NCI-H2171 treated with DMSO at 0.1 percent for 48 hours (cell line): ENCODE measurements at places on chromosomes 7 and 10.

GRCh38 chr10:95201736-95202135 lies 7.7 kb downstream of the ACSM6 start:
- DNase-seq = no peak

DNA sequence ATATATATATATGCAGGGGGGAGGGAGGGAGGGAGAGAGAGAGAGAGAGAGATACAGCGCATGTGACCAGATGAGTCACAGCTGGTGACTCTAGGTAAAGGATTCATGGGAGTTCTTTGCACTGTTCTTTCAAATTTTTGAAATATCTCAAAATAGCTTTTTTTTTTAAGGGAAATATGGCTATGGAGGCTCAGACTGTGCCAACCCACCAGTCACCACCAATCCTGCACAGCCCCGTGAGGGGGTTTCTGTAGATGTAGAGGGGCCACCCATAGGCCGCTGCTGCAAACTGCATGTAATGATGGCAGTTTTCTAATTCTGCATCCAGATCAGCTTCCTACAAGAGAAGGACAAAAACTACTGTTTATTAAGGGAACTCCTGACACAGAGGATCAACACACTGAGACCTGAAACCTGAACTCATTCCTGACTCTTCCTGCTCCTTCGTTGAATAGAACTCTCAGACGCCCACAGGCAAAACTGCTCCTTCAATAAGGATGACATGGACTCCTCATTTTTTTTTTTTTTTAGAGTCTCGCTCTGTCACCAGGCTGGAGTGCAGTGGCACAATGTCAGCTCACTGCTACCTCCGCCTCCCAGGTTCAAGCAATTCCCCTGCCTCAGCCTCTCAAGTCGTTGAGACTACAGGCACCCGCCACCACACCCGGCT lies 17.3 kb downstream of the DAGLB start:
- no peak for DNase-seq

DNA sequence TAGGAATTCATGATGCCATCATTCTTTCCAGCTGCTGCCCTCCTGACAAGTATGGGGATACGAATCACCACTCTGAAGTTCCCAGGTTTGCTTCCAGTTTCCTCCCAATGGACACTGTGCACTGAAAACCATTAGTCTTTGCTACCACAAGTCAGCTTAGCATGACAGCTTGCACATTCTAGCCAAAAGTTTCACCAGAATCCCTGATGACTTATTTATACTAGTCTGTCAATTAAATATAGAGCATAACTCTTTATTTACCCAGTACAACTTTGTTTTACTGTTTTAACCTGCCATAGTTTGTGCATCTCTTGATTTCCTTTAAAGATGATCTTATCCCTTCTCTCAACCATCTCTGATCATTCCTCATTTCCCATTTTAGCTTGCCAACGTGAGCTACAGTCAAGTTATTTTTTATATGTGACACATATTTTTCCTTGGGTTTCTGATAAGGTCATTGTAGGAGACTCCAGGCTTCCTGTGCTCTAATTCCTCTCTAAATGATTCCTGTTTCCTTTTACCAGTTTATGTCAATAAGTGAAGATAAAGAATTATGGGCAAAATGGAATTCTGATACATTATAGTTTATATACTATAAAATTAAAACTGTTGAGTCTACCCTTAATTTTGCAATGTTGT lies 167.5 kb upstream of the MEOX2 start:
- DNase-seq = no peak

DNA sequence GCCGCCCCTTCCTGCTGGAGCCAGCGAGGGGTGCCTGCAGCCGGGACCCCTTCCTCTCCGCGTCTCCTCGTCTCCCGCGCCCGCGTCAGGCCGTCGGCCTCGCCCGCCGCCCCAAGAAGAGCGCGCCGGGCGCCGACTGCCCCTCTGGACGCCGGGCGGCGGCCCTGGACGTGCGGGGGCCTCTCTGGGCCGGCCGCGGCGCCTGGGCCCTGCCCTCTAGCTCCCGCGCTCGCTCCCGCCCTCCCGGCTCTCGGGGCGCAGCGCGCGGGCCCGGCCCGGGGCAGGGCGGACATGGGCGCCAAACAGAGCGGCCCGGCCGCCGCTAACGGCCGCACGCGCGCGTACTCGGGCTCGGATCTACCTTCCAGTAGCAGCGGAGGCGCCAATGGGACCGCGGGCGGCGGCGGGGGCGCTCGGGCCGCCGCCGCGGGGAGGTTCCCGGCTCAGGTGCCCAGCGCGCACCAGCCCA lies 704 bp downstream of the ZNRF2 start:
- no peak for DNase-seq

DNA sequence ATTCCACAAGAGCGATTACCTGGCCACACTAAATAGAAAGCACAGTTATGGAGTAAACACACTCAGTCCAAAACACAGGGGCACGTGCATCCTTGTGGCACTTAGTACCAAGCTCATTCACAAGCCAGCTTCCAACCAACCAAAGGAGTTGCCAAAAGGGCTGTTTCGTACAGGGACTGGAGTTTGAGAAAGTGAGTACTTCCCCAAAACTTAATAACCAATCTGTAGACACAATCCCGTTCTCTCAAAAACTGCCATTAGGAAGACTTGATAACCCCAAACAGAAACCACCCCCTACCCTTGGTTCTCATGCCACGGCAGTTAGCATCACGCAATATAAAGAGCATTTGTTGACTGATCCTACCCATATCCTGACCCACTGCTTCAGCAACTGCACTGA lies 166.2 kb upstream of the ASAH2 start:
- no peak for DNase-seq

DNA sequence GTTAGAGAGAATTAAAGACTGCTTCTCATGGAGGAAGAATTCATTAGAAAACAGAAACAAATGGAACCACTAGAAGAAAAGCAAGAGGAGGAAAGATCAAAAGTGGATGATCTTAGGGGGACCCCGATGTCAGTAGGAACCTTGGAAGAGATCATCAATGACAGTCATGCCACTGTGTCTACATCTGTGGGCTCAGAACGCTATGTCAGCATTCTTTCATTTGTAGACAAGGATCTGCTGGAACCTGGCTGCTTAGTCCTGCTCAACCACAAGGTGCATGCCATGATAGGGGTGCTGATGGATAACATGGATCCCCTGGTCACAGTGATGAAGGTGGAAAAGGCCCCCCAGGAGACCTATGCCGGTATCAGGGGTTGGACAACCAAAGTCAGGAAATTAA lies 154.4 kb upstream of the CHRM2 start:
- DNase-seq = no peak

- DNase-seq = no peak
Observed at GRCh38 chr7:140213684-140214074, 36.9 kb upstream of the KDM7A start.

DNA sequence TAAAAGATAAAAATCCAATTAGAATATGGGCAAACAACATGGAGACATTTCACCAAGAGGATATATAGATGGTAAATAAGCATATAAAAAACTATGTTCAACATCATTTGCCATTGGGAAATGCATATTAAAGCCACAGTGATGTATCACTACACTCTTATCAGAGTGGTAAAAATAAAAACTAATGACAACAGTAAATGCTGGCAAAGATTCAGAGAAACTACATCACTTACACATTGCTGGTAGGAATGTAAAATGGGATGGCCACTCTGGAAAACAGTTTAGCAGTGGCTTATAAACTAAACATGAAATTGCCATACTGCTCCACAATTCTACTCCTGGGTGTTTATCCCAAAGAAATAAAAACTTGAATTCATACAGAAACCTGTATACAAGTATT lies 59.2 kb downstream of the CROT start:
- DNase-seq = no peak

DNA sequence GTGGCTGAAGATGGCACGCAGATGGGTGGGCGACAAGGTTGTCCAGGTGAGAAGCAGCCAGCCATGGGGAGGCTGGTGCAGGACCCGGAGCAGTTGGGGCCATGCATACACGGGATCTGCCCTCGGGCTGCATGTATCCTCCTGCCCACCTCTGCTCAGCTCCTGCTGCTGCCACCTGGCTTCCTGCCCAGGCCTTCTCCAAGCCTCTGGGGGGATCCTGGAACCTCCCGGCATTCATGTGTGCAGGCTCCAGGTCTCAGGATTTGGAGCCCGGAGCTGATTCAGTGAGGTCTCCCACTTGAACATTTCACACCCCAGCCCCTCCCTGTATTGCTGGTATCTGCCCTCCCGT lies 27.0 kb downstream of the PDGFA start:
- peak; percentile 92 for DNase-seq

- DNase-seq = no peak
Observed at GRCh38 chr10:29849126-29849833, 210.1 kb downstream of the JCAD start.

GRCh38 chr7:105614341-105614840 lies 33.1 kb upstream of the EFCAB10 start:
- DNase-seq = no peak

DNA sequence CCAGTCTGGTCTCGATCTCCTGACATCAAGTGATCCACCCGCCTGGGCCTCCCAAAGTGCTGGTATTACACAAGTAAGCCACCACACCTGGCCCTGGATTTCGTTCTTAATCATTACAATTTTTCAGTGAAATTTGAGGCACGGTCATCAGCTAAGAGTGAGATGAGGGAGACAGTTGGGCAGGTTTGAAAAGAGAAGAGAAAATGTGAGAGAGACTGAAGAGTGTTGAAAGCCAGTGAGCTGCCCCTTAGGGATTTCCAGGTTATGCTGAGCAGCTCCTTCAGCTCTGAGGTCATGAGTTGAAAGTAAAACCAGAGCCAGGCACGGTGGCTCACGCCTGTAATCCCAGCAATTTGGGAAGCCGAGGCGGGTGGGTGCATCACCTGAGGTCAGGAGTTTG lies 5.9 kb upstream of the UPF2 start:
- DNase-seq = no peak

GRCh38 chr7:95097291-95097690 lies 189.9 kb downstream of the PPP1R9A start:
- DNase-seq = no peak

- peak; percentile 83 for DNase-seq
Observed at GRCh38 chr10:12412666-12413368, 63.5 kb downstream of the CAMK1D start.

DNA sequence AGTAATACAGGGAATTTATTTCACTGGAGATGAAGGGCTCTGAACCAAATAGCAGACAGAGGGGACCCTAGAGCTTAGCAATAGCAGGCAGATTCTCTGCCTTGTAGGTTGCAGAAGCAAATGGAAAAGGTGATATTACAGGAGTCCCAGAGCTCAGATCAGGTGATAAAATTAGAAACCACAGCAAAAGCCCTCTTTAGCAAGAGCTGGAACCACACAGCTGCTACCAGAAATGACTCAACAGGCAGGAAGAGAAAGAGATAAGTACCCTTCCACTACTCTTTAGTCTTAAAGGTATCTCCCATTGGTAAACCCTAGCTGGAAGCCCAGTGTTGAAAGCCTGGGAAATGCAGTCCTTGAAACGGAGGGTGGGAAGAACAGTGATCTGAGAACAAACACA lies 535.6 kb upstream of the GHITM start:
- DNase-seq = peak; percentile 6

DNA sequence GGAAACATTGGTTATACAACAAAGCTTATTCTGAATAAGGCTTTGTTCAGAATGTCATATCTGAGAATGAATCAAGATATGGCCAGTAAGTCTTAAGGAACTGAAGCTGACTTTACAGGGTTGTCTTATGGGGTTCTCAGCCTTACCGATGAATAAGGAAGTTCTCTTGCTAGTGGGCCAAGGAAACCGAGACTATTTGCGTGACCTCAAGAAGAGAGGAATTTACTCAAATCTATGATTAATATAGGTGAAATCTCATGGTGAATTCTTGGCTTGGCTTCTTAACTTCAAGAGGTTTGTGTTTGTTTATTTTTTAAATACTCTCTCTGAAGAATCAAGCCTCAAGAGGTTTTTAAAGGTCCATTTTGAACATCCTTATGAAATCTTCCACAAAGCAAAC lies 4.7 kb upstream of the MRLN start:
- no peak for DNase-seq

DNA sequence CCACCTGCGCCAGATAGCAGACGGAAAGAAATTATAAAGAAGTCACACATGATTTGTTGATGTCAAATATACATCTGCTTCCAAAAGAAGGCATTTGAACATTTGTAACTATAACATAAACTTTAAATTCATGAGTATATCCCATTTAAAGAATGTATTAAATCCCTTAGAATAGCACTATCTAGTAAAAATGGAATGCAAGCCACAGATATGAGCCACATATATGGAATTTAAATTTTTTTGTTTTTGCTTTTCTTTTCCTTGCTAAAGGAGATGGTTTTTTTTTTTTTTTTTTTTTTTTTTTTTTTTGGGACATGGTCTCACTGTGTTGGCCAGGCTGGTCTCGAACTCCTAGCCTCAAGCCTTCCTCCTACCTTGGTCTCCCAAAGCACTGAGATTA lies 730.8 kb downstream of the PHTF2 start:
- DNase-seq = no peak

- peak; percentile 22 for DNase-seq
Observed at GRCh38 chr10:22986771-22987542, 59.1 kb downstream of the ARMC3 start.

GRCh38 chr7:127870231-127870907 lies 160.9 kb downstream of the LRRC4 start:
- DNase-seq = no peak

DNA sequence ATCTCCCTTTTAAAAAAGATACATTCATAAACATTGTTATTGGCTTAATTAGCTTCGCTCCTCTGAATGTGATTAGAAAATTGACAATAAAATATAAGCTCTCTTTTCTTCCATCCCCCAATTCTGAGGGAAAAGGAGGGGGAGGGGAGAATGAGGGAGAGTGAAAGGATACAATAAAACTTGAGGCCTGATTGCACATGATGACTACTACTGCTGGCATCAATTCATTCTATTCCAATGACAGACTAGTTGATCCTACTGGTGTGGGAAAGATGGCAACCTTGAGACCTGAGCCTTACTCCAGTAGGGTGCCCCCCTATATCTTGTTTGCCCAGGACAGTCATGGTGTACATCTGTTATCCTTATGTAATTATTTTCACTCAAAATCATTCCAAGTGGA lies 4.5 kb upstream of the IQUB start:
- no peak for DNase-seq

DNA sequence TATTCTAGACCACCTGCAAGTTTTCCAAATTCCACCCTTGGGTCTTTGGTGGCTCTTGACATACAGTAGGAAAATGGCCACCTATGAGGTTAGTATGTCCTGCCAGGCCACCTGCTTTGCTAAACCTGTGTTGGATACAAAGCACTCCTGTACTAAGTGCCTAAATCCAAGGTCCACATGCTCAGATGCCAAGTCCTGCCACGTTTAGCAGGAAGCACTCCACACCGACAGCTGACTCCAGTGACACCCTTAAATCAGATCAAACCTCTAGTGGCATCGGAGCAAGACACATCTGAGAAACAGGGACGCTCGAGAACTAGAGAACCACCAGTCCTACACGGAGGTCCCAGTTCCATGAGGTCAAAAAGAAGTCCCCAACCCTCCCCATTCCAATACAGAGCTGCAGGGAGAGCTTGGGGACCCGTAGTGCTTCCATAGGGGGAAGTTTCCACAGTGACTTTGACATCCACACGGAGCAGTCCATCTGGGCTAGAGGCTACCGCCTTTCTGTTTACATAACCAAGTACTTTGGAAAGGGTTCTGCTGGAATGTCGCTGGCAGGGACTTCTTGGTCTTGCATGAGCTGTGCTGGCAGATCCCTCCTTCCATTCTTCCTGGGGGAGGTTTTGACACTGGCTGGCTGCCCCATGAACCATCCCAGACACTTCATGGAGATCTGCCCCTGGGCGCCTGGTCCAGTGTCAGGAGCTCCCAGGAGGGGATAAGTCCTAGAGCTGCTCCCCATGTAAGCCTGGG lies 290.6 kb downstream of the PRPF18 start:
- no peak for DNase-seq
